Stimulated activated CD4-positive, alpha-beta T cell treated with anti-CD3 and anti-CD28 coated beads, Interleukin-1b, Interleukin-23, amount 100 ng/mL, for 1 hour (primary cell): ENCODE measurements at places on chromosomes 2 and 18.

- no peak for DNase-seq
Observed at GRCh38 chr2:129742415-129743180, 236.9 kb upstream of the RAB6C start.

GRCh38 chr2:237262838-237263771 is 150.9 kb downstream of the COL6A3 start:
- no peak for DNase-seq

DNA sequence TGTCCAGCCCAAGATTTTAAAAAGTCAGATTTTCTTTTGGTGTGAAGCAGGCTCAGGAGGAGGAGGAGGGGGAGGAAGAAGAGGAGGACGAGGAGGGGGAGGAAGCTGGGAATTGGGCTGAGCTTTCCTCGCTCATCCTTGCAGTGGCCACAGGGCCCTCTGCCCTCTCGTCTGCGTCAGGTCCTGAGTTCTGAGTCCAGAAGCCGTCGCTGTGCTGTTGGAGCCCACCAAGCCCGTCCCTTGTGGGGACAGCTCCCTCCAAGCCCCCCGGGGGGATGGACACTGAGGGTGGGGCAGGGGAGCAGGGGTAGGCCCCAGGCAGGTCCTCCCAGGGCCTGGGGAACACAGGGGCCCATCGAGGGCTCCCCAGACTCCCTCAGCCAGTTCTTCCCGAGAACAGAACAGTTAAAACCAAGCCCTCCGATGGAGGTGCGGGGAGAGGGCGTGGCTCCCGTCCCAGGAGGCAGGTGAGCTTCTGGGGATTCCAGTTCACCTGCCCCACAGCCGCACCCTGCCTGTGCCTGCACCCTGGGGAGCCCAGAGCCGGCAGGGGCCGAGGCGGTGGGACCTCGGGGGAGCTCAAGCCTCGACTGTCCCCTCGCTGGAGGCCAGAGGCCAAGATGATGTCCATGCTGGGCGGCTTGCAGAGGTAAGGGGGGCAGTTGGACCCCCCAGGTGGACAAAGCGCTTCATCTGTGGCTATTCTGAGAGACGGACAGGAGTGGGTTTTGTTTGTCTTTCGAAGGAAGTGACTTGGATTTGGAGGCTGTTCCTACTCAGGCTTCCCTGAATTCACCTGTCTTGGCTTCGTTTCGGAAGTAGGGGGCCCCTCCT is at the start of gene GAL3ST2:
Gene GAL3ST2 (plus strand): TSS at position 487 of the 834 bp plus-strand sequence. CDS start 134 bp downstream, at position 621.
- DNase-seq: no peak

DNA sequence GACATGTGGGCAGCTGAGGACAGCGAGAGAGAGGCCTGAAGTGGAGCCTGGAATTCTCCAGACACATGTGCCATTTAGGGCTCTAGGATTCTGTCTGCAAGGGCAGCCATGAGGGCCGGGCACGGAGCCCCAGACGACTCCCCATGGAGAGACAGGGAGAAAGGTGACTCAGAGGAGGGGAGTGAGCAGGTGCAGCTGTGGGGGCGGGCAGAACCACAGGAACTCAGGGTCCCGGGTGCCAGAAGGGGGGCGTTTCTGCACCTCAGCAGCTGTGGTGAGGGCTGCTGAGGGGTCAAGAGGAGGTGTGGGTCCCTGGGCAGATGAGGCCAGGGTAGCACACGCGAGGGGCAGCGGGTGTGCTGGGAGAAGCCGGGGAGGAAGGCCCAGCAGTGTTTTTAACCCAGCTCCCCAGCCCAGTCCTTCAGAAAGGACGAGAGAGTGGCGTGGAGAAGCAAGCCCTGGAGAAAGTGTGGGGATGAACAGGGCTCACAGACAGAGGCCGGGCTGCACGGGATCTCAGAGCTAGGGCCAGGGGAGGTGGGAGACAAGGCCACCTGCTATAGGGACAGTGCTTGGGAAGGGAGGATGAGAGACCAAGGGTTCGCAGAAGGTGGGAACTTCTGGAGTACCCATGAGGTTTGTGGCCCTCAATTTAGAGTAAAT is 7.6 kb downstream of the GPR17 start:
- DNase-seq: no peak

DNA sequence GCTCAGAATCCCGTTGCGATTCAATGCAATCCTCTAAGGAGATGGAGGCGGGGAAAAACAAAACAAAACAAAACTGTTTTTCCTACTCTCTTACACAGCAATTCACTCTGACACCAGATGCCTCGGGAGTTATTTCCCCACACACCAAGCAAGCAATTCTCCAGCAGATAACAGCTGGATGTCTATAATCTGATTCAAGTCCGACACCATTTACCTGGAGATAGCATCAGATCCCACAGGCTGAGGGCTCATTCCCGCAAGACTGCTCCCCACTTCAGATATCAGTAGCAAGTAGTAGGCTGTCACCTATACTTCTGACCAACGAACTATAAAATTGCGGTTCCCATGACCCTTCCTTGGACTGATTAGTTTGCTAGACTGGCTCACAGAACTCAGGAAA is 58.7 kb downstream of the DTNB start:
- DNase-seq: no peak

- no peak for DNase-seq
Observed at GRCh38 chr2:120780402-120780801, 44.7 kb downstream of the GLI2 start.

DNA sequence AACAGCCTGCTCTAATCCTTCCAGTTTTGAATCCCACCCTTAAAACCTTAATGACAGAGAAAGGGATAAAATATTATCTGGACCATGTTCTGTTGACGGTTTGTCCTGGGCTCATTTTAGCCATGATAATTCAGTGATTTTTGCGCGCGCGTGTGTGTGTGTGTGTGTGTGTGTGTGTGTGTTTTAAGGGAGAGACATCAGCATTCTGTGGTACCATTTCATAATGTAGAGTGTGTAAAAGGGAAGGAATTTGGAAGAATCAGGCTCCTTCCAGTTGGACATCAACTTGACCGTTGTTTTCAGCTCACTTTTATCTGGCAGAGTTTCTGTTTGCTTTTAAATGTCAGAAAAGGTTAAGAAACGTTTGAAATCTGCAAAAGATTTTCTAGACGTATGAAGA is 535.5 kb downstream of the TNS1 start:
- DNase-seq: no peak

DNA sequence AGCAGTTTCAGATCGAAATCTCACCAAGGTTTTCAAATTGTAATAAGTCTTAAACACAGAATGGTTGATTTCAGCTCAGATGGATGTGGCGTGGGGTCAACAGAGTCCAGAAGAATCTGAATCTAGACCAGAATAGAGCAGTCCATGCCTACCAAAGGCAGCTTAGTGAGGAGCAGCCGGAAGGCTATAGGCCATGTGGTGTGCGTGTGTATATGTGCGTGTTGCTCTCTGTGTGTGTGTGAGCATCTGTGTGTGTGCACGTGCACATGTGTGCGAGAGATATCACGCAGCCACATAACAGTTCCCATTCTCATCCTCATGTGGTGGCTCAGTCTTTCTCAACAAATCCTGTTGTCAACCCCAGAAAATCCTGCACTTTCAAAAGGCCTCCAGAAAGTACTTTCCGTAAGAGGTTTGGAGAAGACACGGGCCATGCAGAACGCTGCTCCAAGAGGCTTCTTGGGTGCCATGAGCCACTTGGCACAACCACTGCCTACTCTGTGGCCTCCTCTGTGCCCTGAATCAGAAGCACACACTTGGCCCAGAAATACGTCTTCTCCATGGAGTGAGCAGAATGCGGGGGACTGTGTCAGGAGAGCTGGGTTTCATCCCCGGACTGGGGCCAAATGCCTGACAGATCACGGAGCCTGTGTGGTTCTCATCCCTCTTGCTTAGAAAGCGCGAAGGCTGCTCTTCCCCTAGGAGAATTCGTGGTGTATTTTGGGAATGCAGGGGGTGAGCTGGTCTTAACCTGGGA is 67.3 kb downstream of the ACKR3 start:
- no peak for DNase-seq

- no peak for DNase-seq
Observed at GRCh38 chr18:54551590-54551989, 39.5 kb upstream of the DYNAP start.

DNA sequence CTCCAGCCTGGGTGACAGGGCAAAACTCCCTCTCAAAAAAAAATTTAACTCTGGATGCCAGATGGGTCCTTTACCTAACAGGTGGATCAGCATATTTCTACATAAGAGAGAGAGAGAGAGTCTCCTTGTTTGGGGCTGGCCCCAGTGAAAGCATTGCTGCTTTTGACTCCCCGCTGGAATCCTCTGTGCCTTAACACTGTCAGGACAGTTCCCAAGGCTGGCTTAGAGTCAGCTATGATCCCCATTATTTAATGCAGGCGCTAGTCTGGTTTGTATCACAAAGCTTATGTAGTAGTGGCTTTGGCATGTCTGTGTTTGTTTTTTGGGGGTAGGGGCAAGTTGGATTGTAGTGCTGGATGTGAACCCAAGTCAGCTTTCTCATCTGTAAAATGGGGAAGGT is 9.4 kb downstream of the INPP4A start:
- no peak for DNase-seq

DNA sequence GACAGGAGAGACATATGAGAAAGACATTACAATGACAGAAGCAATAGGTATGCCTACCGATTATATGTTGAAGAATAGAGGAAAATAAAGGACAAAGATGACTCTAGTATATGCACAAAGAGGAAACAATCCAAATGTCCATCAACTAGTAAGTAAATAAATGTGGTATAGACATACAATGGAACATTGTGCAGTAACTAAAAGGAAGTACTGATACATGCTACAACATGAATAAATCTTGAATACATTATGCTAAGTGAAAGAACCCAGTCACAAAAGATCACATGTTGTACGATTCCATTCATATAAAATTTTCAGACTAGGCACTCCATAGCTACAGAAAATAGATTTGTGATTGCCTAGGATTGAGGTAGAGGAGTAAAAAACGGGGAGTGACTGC is 28.5 kb upstream of the PGAP1 start:
- no peak for DNase-seq

GRCh38 chr2:148263890-148264289 is 243.0 kb downstream of the MBD5 start:
- no peak for DNase-seq

GRCh38 chr2:174485788-174486562 is 854 bp downstream of the GPR155 start:
- no peak for DNase-seq

DNA sequence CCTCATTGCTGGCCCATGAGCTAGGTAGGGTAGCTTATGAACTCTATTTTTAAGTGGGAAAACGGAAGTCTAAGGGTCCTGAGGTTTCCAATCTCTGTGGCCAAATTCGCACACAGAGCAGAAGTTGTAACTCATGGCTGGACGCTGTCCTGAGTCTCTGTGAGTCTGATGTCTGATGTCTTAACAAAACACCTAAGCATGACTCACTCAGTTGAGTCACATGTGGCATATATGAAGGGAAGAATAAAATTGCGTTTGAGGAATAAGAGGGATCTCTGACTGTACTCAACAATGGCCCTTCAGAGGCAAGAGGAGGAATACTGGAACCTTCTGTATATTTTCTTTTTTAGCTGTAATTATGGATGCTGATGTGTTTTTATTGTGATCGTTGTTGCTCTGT is 569.7 kb downstream of the RIT2 start:
- no peak for DNase-seq

- no peak for DNase-seq
Observed at GRCh38 chr18:48800876-48801727, 149.7 kb downstream of the SMAD7 start.

- no peak for DNase-seq
Observed at GRCh38 chr2:205617905-205618304, 64.4 kb upstream of the NRP2 start.

GRCh38 chr2:42696987-42697386 is 66.9 kb downstream of the OXER1 start:
- no peak for DNase-seq

- DNase-seq: no peak
Observed at GRCh38 chr2:236246711-236247246, 17.4 kb downstream of the ASB18 start.

GRCh38 chr2:12642859-12643258 is 73.9 kb upstream of the TRIB2 start:
- no peak for DNase-seq

- DNase-seq: no peak
Observed at GRCh38 chr2:37802899-37803379, 122.1 kb upstream of the RMDN2 start.

DNA sequence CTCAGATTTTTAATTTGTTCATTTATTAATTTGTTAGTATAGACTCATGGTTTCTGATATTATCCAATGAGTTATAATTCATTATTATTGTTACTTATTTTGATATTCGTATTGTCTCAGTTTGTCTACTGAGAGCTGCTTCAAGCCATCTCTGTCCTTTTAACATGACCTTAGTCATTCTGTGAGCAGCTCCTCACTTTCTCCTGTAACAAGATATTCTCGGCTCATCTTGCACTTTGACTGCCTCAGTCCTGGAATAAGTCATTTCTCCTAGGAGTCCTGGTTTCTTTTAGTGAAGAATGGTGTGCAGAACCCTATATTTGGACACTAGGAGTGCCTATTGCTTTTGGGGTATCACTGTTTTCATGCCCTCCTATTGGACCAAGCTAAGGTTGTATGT is 13.2 kb downstream of the ASB1 start:
- DNase-seq: no peak

- DNase-seq: no peak
Observed at GRCh38 chr18:75471850-75472249, 44.3 kb upstream of the SMIM21 start.

GRCh38 chr2:221486106-221486505 is 86.0 kb downstream of the EPHA4 start:
- no peak for DNase-seq
